Type B pancreatic cell (in vitro differentiated cells): ENCODE measurements at places on chromosomes 4 and X.

GRCh38 chr4:19314116-19314515 lies 937.6 kb upstream of the SLIT2 start:
- H3K27ac ChIP-seq = no peak overlapping the region
- no peak for DNase-seq
- H3K27me3 ChIP-seq = peaks cover 4% of the 10 kb centered on the region
- H3K4me3 ChIP-seq = no peak overlapping the region

DNA sequence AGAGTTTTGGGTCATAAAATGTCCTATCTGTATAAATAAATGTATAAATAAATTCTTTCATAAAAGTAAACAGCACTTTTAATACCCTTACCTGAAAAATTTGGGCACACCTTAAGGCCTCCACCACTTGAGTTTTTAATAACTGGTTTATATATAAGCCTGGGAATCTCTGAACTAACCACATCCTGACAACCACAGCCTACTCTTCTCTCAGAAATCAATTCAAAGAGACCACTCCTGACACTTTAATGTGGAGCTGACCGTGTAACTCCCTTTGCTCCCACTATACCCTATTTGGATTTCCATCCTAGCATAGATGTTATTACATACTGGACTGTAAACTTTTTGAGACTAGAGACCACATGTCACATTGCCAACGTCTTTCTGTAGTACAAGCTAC lies 3.5 kb downstream of the FBXL5 start:
- peaks cover 36% of the 10 kb centered on the region for H3K4me1 ChIP-seq
- peak overlapping the region; percentile 44 for H3K27ac ChIP-seq
- H3K36me3 ChIP-seq = peaks cover 7% of the 10 kb centered on the region

DNA sequence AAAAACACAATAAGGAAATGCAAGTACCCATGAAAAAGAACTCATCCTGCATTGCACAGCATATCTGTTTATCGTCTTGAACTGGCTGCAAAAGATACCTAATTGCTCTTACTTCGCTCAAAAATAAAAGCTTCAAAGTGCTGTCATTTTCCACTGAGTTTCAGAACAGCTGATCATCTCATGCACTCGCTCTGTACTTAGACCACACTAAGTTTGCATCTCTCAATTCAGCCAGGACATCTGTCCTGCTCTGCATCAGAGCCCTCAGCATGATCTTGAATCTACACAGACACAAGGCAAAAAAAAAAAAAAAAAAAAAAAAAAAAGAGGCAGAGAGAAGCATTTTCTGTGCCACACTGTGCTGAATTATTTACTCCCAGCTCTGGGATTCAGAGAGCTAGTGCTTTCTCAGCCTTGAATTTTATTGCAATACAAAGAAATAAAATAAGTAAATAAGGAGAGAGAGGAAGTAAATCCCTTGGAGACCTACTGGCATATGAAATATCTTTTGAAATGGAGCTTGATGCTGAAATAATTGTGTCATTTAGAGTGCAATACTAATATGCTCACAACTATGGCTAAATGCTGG lies 81.3 kb downstream of the PPP1R2C start:
- no peaks in the 10 kb centered on the region for H3K36me3 ChIP-seq
- no peak overlapping the region for H3K4me3 ChIP-seq
- peaks cover 16% of the 10 kb centered on the region for H3K4me1 ChIP-seq
- no peak overlapping the region for H3K27ac ChIP-seq
- no peak for DNase-seq
- H3K27me3 ChIP-seq = no peaks in the 10 kb centered on the region

DNA sequence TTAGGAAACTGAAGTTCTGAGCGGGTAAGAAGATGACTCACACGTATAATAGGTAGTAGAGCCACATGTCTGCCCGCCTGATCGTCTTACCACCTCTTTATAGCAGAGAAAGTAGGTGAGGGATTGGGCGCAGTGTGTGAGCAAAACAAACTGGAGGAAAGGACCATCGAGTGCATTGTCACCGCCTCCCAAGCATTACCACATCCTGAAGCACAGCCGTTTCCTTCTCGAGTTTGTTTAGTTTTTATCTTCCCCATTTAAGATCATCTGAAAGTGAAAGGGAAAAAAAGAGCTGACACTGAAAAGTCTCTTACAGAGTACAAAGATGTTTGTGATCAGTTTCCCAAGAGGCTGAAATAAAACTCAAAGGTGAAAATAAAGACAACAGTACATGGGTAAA lies 14.8 kb downstream of the PDK3 start:
- H3K4me1 ChIP-seq = peaks cover 9% of the 10 kb centered on the region
- H3K27ac ChIP-seq = no peak overlapping the region
- no peak for DNase-seq
- H3K27me3 ChIP-seq = no peaks in the 10 kb centered on the region
- peaks cover 6% of the 10 kb centered on the region for H3K36me3 ChIP-seq
- H3K4me3 ChIP-seq = no peak overlapping the region

DNA sequence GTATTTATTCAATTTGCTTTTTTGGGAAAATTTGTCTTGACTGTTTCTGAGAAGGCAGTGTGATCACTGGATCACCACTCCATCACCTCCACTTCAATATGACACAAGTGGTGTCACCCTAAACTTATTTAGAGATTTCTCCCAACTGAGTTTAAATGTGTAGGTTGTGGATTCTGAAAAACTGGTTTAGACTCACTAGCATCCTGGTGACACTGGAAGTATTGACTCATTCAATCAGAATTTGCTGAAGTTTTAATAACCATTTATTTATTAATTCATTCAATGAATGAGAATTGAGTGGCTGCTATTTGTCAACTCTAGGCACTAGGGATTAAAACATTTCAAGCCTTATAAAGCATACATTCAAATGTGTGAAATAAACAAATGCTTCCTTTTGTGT lies 819.1 kb upstream of the EPHA5 start:
- H3K4me3 ChIP-seq = no peak overlapping the region
- no peaks in the 10 kb centered on the region for H3K27me3 ChIP-seq
- DNase-seq = no peak
- no peaks in the 10 kb centered on the region for H3K36me3 ChIP-seq
- peaks cover 8% of the 10 kb centered on the region for H3K4me1 ChIP-seq
- no peak overlapping the region for H3K27ac ChIP-seq

DNA sequence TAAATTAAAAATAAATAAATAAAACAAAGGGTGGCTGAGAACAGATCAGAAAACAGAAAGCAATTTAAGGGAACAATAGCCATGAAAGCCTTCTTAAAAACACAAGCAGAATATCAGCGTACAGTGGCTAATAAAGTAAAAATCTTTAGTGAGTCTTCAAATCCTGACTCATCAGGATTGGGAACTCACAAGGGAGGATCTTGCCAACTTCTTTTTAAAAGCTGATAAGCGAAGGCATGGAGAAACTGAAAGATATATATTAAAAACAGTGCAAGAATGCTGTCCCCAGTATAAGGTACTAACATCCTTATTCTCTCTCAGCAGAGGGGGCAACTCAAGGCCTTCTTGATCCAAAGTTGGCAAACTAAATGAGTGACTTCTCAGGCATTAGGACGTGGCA lies 180.1 kb downstream of the DHX15 start:
- H3K27me3 ChIP-seq = no peaks in the 10 kb centered on the region
- H3K4me1 ChIP-seq = no peaks in the 10 kb centered on the region
- H3K36me3 ChIP-seq = no peaks in the 10 kb centered on the region
- no peak overlapping the region for H3K27ac ChIP-seq
- no peak overlapping the region for H3K4me3 ChIP-seq

DNA sequence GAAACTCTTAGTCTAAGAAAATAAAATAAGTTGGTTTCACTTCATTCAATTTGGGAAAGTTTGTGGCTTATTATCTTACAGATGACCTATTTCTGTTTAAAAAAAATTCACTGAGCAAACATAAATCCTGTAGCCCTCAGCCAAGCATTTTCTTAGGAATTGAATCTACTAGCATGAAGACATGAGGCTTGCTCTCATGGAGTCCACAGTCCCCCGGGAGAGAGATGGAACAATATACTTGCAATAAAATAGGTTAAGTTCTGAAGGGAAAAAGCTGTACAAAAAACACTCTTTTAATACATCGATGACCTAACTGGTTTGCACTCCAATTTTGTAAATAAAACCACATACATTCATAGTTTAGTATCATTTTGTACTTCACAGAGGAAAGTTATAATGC lies 642.6 kb upstream of the FAM241A start:
- H3K4me3 ChIP-seq = no peak overlapping the region
- no peaks in the 10 kb centered on the region for H3K4me1 ChIP-seq
- no peaks in the 10 kb centered on the region for H3K36me3 ChIP-seq

DNA sequence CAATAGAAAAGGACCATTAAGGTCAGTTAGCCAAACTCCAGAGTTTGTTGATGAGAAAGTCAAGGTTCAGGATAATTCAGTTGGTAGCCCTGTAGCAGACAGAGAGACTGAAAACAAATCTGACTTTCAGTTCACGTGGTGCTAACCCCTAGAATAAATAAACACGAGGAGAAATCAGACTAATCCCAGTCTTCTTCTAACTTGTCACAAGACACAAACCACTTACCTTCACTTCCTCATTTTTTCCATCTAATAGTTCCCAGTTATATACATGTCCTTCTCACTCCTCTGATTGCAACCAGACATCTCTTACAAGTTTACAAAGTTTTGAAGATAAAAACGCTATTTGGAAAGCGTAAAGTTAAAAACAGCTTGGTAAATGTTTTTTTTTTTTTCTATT lies 7.7 kb downstream of the TLR7 start:
- no peaks in the 10 kb centered on the region for H3K4me1 ChIP-seq
- no peak overlapping the region for H3K4me3 ChIP-seq
- no peak overlapping the region for H3K27ac ChIP-seq
- no peaks in the 10 kb centered on the region for H3K36me3 ChIP-seq

GRCh38 chrX:42219231-42219630 lies 295.9 kb upstream of the CASK start:
- DNase-seq = no peak
- H3K27ac ChIP-seq = no peak overlapping the region
- no peaks in the 10 kb centered on the region for H3K27me3 ChIP-seq
- no peaks in the 10 kb centered on the region for H3K4me1 ChIP-seq

GRCh38 chr4:76377481-76377901 lies 43.5 kb downstream of the CCDC158 start:
- H3K36me3 ChIP-seq = no peaks in the 10 kb centered on the region
- peak overlapping the region; percentile 37 for H3K4me3 ChIP-seq

GRCh38 chr4:124937993-124938392 lies 225.5 kb upstream of the ANKRD50 start:
- no peak for DNase-seq
- H3K4me3 ChIP-seq = no peak overlapping the region
- no peaks in the 10 kb centered on the region for H3K27me3 ChIP-seq
- H3K4me1 ChIP-seq = peaks cover 14% of the 10 kb centered on the region

DNA sequence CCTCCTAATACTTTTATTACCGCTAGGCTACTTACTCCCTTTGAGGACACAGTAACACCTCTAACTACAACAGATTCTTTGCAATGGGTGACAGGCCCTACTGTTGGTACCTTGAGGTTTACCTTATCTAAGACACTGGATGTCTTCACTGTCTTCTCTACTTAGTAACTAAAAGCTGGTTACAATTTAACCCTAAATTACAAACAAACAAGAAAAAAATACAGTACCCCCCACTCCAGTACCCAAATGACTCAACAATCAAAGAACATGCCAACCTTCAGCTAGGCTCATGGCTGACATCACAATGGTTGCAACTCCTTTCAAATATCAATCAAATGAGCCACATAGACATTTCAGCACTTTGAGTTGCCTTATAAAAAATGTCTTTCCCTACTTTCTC lies 198.0 kb downstream of the GUCY2F start:
- H3K4me1 ChIP-seq = peaks cover 13% of the 10 kb centered on the region
- H3K36me3 ChIP-seq = no peaks in the 10 kb centered on the region
- H3K27ac ChIP-seq = no peak overlapping the region
- H3K27me3 ChIP-seq = no peaks in the 10 kb centered on the region
- H3K4me3 ChIP-seq = no peak overlapping the region

DNA sequence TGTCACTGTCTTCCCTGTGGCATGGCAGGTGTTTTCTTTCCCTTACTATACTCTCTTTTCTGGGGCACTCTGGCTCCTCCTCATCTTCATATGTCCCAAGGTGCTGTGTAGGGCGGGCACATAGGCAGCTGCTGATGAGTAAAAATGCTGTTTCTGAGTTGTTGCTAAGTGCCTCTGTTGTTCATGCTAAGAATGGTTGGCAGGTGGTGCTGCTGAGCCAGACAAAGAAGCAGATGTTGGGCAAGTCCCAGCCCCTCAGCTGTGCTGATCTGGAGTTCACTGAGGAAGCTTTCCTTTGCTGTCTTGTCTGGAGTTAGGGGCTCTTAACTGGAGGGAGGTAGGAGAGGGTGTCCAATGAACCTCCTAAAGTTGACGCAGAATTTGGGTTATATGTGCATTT lies 40.6 kb downstream of the HADH start:
- H3K27me3 ChIP-seq = no peaks in the 10 kb centered on the region
- no peak for DNase-seq
- H3K27ac ChIP-seq = no peak overlapping the region
- no peak overlapping the region for H3K4me3 ChIP-seq
- H3K36me3 ChIP-seq = peaks cover 35% of the 10 kb centered on the region

- DNase-seq = no peak
- H3K27ac ChIP-seq = no peak overlapping the region
- no peaks in the 10 kb centered on the region for H3K27me3 ChIP-seq
- no peak overlapping the region for H3K4me3 ChIP-seq
- H3K36me3 ChIP-seq = no peaks in the 10 kb centered on the region
Measured at GRCh38 chr4:15765391-15765790, 12.7 kb upstream of the CD38 start.

DNA sequence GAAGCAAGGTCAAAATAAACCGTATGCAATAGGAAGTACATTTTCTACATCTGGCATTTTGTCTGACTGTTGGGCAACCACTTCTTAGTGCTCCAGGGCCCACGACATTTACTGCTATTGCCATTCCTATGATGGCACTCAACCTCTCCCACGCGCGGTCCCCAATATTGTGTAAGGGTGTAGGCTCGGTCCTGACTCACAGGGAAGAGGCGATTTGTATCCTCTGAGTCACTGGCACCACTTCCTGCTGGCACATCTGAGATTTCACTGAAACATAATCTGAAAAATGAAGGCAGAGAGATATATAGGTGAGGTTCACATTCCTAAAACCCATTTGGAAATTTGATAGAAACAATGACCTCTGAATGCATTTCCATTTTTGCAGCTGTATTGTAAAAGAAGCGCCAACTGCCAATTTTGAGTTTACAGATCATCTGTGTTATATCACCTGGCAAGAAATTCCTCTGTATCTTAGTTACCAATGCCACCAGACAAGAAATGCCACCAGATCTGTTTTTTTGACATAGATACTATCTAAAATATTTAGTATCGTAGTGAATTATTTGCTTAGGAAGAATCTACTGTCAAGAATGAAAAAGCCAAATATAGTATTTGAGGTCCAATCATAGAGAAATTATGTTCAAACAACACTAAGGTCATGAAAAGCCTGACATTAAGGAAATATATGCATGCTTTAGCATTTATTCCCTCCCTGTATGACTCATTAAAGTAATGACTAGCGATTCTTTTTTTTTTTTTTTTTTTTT lies 9.8 kb downstream of the EREG start:
- H3K36me3 ChIP-seq = no peaks in the 10 kb centered on the region
- H3K4me1 ChIP-seq = no peaks in the 10 kb centered on the region
- peaks cover 5% of the 10 kb centered on the region for H3K27me3 ChIP-seq
- DNase-seq = no peak
- H3K4me3 ChIP-seq = no peak overlapping the region
